ENCODE measurements at places on chromosomes 4 and X.

- no peak for DNase-seq
Observed at GRCh38 chr4:66840178-66840577, 705.1 kb downstream of the CENPC start.

GRCh38 chr4:184282251-184282713, 64.6 kb upstream of the ENPP6 start:
- no peak for DNase-seq

DNA sequence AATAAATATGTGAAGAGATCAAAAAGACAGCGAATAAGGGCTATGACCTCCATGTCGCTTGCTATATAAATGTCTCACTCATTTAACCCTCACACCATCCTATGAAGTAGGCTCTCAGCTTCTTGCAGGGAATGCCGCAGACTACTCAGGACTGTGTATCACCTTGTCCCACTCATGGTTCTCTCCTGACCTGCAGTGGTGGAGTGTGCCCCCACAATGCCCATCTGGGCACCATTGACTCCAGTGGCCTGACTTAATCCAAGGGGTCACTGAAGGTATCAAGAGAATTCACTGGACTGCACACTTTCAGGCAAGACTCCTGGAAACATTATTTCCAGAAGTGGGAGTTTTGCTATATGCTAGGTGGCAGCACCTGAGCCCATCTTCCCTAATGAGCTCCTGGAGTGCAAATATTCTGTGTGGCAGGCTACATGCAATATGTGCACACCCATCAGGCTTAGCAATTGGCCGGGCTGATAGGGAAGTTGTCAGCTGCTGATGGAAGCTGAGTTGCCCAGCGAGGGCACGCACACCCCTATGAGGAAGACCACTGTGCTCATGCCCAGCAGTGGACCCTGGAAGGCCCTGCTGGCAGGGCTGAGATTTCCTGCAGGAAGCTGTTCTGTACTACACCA, 8.2 kb upstream of the EFNB1 start:
- no peak for DNase-seq

GRCh38 chr4:108502356-108502755, 118.0 kb upstream of the RPL34 start:
- no peak for DNase-seq

DNA sequence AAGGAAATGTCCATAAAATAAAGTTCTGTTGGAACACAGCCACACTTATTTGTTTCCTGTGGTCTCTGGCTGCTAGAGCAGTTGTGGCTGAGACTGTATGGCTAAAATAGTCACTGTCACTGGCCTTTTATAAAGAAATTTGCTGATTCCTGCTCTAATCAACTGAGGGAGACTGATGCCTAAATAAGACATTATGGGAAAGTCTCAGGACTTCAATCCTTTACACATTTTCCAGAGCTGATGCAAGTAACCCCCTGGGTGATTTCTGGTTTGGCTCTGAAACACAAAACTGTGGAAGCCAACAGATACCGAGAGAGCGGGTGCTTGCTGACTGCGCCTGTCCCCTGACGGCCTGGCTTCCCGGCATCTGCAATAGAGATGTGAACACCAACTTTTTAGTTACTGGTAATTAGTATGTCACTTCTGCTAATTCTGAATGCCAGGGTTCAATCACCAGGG, 64.0 kb downstream of the POLR2B start:
- DNase-seq: no peak

GRCh38 chr4:151206241-151207005, 70.5 kb upstream of the PRSS48 start:
- DNase-seq: peak; percentile 67

GRCh38 chr4:1510931-1511330, 104.7 kb upstream of the NKX1-1 start:
- no peak for DNase-seq

- DNase-seq: no peak
Observed at GRCh38 chr4:11860996-11861395, 432.3 kb upstream of the HS3ST1 start.

DNA sequence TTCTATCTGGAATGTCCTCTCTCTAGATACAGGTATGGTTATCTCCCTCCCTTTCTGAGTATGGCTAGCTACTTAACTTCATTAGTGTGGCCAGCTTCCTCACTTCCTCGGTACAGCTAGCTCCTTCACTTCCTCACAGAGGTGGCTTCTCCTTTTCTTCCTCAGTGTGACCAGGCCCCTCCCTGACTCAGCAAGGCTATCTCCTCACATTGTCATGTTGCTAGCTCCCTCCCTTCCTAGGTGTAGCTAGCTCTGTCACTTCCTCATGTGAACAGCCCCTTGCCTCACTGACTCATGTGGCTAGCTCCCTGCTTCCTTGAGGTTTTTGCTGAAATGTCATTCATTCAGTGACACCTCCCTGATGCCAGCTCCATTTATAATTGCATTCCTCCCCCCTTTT, 67.3 kb upstream of the DDIT4L start:
- no peak for DNase-seq

DNA sequence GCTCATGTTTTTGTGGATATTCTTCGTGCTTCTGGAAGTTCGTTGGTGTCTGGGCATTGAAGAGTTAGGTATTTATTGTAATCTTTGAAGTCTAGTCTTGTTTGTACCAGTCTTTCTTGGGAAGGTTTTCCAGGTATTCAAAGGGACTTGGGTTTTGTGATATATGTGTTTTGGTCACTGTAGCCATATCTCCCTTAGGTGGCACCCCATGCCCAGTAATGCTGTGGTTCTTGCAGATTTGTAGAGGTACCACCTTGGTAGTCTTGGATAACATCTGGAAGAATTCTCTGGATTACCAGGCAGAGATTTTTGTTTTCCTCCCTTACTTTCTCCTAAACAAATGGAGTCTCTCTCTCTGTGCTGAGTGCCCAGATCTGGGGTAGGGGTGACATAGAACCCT, 184.1 kb downstream of the TEX13C start:
- DNase-seq: no peak

- no peak for DNase-seq
Observed at GRCh38 chrX:19563327-19563726, 48.0 kb upstream of the MAP3K15 start.

GRCh38 chr4:156677131-156677531, 294.5 kb downstream of the PDGFC start:
- no peak for DNase-seq

- DNase-seq: no peak
Observed at GRCh38 chr4:1246901-1247863, 1.7 kb downstream of the CTBP1 start.

DNA sequence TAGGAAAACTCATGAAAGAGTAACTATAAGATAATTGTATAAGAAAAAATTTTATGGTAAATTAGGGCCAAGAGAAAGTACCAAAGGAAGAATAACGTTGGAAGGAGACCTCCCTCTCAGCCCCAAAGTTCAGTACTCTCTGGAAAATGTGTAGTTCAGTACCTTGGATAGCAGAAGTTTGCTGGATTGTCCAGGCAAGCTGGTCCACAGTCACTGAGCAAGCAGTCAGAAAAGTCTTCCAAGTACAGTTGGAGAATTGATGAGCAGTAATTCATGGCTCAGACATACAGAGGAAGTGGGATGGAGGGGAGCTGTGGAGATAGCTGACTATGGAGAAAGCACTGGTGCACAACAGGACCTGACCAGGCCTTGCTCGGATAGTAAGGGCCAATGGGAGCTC, 598.2 kb upstream of the NDST4 start:
- no peak for DNase-seq

- no peak for DNase-seq
Observed at GRCh38 chr4:16977081-16977480, 78.6 kb upstream of the LDB2 start.

GRCh38 chr4:1180663-1181062, 8.3 kb upstream of the SPON2 start:
- DNase-seq: no peak

DNA sequence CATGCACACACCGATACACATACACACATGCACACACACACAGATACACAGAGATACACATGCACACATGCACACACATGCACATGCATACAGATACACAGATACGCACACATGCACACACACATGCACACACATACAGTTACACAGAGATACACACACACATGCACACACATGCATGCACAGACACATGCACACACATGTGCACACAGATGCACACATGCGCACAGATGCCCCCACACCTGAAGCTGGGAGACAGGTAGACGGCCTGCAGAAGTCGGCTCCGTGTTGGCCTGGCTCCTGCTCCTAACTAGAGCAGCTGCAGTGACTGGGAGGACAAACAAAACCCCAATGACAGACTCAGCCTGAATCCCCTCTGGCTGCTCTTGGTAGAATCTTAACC, 46.8 kb downstream of the PSAPL1 start:
- DNase-seq: no peak

GRCh38 chr4:100372432-100372831, 145.4 kb downstream of the EMCN start:
- DNase-seq: no peak

- no peak for DNase-seq
Observed at GRCh38 chr4:154348657-154349056, 142.9 kb downstream of the DCHS2 start.

GRCh38 chr4:52868133-52868532, 6.0 kb downstream of the RASL11B start:
- DNase-seq: peak; percentile 75

- DNase-seq: no peak
Observed at GRCh38 chr4:113635739-113636437, 125.7 kb downstream of the CAMK2D start.

DNA sequence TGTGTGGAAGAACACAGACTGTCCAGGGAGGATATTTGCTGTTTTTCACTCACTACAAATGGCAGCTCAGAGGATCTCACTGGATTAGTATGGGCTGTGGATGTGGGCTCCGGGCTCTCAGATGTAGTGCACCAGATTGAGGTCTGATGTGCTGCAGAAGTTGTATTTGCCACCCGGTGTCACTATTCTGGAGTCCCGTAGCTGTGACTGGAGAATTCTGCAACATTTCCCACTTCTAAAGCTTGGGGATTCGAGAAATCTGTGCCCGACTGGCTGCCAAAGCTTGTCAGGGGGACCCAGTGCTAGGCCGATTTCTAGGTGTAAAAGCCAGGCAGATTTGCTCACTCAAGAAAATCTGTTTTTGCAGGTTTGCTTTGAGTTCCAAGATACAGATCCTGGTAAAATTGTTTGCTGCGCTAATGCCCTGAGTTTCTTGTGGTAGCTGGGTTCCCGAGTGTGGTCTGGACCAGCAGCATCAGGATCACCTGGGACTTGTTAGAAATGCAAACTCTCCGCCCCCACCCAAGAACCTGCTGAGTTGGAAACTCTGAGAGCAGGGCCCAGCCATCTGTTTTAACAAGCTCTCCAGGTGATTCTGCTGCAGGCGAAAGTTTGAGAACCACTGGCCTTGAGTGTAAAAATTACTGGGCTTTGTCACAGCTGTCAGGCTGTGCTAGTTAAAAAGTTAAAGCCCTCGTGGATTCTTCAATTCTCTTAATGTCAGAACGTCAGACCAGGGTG, 18.1 kb downstream of the KIT start:
- DNase-seq: no peak

Measured in pons (tissue), 1 donor.